ENCODE measurements at places on chromosomes 7 and 10.

DNA sequence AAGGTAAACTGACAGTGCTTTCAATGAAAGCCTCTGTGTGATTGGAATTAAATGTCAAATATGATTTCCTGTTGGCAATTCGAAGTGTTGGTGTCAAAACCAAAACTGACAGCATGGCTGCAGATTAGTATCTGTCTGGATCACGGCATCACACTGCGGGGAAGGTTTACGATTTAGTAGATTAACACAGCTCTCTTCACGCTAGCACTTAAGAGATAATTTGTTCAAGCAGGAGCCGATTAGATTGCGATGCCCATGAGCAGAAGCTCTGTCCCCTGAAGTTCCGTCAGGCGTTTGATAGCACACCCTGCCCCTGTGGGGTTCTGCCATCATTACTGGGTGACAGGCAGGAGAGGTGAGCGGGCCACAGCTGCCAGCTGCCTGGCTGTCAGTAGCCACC, 279.5 kb upstream of the AUTS2 start:
- no peak for DNase-seq

DNA sequence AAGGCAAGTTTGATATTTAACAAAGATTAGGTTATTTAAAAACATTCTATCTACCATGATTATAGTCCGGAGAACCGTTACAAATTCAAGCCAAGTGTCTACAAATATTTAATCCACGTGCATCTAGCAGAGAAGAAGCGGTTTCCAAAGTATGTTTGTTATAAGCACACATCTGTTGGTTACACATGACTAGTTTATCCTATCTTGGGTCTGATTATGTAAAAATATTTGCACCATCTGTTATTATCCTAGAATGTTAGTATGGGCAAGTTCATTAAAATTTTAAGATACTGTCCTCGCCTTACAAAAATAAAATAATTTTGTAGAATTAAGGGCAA, 289.2 kb upstream of the VSTM2A start:
- no peak for DNase-seq

GRCh38 chr7:142581341-142581740, 167.9 kb upstream of the PRSS1 start:
- peak; percentile 45 for DNase-seq

- peak; percentile 11 for DNase-seq
These were observed 92.3 kb upstream of the PRPS1L1 start for GRCh38 chr7:18119985-18120384.

DNA sequence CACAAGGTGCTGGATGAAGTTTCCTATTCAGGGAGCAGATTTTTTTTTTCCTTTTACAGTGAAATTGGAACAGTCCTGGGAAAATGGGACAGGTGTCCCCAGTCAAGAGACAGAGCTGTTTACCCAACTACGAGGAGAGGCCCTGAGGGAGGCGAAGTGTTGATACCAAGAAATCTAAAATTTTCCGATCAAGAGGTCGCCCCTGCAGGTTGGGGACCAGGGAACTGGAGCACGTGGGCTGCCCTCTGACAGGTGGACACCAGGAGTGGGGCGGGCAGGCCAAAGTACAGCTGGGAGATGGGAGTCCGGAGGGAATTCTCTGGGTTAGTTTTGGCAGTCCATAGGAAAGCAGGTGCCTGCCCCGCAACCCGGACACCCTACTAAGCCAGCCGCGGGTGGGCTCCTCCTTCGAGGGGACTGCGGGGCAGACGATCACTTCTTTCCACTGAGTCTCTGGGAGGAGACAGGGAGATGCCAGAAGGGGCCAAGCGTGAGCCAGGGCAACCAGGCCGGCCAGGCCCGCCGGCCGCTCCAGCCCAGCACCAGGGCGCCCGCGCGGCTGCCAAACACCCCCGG, 965 bp upstream of the CAMK1D start:
- DNase-seq = no peak

- DNase-seq = no peak
These were observed 1351.3 kb upstream of the SORCS1 start for GRCh38 chr10:108515821-108516220.

DNA sequence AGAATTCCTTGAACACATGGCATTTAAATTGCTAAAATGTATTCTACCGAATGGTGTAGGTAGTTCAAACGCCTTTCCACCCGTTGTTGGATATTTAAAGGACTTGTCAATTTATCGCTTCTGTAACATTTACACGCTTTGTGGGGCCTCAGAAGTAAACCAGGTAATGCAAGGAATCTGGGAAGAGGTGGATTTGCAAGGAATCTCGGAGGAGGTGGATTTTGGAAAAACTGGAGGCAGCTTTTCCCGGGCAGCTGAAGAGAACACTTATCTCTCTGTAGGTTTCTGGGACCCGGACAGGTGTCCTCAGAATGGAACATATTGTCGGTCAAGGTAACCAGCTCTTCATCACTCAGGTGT, 592 bp upstream of the MAPK8 start:
- no peak for DNase-seq

GRCh38 chr10:115957786-115958442, 315.1 kb downstream of the GFRA1 start:
- no peak for DNase-seq

DNA sequence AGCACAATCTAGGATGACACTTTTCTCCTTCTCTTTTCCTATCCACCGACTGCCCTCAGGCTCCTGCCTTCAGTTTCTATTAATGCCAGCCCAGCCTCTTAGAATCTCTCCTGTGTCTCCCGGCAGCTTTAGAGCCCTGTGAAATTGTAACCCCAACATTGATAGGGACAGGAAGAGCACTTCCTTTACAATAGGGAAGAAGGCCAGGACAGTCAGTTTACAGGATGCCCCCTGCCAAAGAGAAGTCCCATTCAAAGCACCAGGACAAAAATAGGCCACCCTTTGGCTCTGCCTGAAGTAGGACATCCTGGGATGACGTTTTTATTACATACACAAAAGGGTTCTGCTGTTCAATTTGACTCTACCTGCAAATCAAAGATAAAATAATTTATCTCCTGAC, 64.7 kb upstream of the ANK3 start:
- no peak for DNase-seq

DNA sequence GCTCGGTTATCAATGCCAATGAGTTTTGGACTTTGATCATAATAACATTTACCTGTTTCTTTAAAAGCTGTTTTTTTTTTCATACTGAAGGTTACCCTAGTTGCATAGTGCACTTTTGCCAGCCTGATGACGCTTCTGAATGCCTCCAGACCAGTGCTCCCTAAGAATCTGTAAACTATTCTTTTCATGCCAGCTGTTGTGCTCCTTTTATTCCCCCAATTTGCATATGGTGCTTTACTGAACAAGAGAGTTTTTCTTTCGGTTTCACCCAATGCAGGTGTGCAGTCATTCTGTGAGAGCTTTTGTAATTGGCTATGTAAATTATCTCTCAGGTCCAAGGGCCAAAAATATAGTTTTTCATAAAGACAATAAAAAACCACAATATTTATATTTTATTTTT, 48.1 kb upstream of the GLCCI1 start:
- no peak for DNase-seq
